ENCODE measurements at places on chromosomes 3 and 15.

DNA sequence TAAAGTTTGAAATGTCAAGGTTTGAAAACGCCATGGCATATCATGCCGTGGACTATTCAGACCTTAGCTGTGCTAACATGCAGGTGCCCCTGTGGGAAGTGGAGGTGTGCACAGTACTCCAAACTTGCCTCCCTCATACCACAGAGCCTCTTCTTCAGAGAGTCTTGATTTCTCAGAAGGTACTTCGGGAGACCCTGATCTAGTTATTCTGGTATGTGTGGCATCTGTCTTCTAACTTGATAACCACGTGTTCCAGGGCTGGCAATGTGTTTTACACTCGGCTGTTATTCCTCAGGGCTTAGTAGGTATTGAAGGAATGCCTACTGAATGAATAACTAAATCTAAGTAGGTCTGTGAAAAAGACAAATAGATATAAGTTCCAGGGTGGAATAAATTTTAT, 309.9 kb downstream of the CLSTN2 start:
- DNase-seq, result no peak

- no peak for DNase-seq
Observed at GRCh38 chr15:69540622-69541021, 88.0 kb downstream of the RPLP1 start.

DNA sequence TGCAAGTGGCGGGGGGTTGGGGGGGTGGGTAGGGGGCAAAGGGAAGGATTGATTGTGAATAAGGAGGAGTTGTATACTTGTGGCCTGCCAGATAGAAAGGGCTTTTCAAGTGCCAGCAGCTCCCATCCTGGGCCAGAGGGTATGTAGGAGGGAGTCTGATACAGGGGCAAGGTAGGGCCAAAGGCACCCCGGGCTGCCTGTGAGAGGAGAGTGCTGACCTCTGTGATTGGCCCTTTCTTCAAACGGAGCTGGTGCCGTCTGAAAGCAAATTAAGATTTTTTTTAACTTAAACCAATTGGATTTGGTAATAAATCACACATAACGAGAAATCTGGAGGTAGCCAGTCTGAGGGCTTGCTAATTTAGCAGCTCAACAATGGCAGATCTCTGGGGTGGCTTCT, 229.9 kb downstream of the THSD4 start:
- no peak for DNase-seq

DNA sequence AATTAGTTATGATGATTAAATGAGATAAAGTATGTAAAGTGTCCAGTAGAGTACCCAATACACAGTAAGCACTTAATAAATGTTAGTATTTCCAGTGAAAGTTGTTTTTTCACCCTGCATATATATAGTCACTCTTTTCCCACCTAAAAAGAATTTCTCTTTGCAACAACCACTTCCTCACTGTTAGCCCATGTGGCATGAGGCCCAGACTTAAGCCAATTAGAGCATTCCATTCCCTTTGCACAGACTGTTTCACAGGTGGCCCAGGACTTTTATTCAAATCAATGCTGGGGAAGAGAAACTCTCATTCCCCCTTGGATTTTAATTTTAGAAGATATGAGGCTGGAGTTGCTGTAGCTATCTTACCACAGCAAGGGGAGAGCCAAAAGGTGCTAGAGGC, 3.7 kb downstream of the IFT80 start:
- DNase-seq, result no peak

- no peak for DNase-seq
Observed at GRCh38 chr3:13157986-13158385, 84.8 kb upstream of the IQSEC1 start.

DNA sequence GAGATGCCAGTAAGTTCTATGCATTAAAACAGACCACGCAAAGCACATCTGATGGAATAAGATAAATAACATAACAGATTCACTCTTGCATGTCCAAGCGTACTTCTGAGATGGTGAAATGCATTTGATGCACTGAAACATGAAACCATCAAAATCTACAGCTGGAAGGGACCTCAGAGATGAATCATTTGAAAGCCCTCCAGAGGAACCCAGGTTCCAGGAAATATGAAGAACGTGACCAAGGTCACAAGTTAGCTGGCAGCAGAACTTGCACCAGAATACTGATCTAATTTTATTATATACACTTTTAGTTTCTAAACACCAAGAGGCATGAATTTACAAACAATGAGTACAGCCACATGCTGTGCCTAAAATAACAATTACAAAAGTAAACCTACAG, 957.1 kb downstream of the FHIT start:
- no peak for DNase-seq

GRCh38 chr3:120169407-120169806, 75.2 kb upstream of the GSK3B start:
- DNase-seq, result no peak

Data from NCI-H1930 (cell line).